ENCODE measurements at places on chromosomes 7 and 10. TPM values are rescaled to one million over a fixed set of nuclear protein-coding genes. Genes with fewer than 3 reads are reported as not detected.

KLF14 gene
- polyA plus RNA-seq: 0.11 TPM

RNF148 gene
- not detected for polyA plus RNA-seq

OPN1SW gene
- not detected for polyA plus RNA-seq

AKR1C1 gene
- not detected for polyA plus RNA-seq

IDI2 gene
- polyA plus RNA-seq: not detected

NRCAM gene
- polyA plus RNA-seq: 0.49 TPM

PLEKHS1 gene
- polyA plus RNA-seq: not detected

PLAC9 gene
- not detected for polyA plus RNA-seq

GHITM gene
- polyA plus RNA-seq: 226 TPM

C10orf67 gene
- not detected for polyA plus RNA-seq

TECPR1 gene
- polyA plus RNA-seq: 28.8 TPM

GSTK1 gene
- 329 TPM for polyA plus RNA-seq

SHH gene
- not detected for polyA plus RNA-seq

SPAM1 gene
- polyA plus RNA-seq: not detected
